ENCODE measurements at places on chromosomes 6 and 20.

DNA sequence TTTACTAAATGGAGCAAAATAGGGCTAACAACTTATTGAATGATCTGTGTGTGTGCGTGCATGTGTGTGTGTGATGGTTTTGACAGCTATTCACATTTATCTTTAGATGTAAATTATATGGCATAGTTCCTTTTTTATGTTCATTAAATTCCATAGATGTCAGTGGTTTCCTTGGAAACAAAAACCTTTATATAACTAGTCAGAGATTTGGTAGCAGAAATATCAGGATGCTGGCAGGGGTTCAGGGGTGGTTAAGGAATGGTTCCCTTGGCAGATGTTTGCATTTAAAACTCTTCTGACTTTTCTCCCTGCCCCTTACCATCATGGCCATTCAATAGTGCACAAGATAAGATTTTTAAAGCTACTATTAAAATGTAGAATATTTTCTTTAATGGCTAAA, 256.6 kb downstream of the PLCB1 start:
- DNase-seq, result no peak

DNA sequence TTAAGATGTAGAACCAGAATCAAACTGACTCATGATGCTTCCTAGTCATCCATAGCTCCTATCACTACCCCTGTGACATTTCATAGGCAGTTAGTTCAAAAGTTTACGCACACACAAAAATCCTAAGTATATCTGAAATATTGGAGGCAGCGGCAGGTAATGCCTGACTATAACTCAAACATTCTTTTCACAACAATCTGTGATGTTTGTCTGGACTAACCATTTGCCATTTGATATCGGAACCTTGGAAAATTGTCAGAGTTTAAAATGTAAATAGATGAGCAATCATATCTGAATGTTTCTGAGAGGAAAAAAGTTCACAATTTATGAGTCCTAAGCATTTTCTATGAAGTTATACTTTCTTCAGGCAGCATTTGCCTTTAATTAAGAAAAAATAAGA, 1078.2 kb downstream of the EPHA7 start:
- no peak for DNase-seq

DNA sequence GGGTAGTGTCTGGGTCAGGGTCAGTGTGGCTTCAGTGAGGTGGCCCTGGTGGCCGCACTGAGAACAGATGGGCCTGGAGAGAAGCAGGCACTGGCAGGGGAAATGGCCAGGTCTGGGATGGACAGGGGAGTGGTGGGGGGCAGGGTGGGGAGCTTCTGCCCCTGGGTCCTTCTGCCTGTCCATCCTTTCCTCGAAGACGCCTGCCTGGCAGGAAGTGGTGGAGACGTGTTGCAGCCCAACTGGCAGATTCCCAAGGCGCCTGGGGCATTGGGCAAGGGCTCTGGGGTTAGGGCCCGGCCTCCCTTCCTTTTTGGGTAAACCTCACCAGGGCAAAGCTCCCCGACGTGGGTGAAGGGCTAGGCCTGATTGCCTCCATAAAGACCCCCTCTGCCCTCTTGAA, 10.4 kb downstream of the SRC start:
- DNase-seq, result no peak

GRCh38 chr20:52275181-52275691, 83.7 kb upstream of the ZFP64 start:
- DNase-seq, result no peak

GRCh38 chr6:55937951-55938690, 62.7 kb upstream of the BMP5 start:
- no peak for DNase-seq

GRCh38 chr6:113632220-113632864, 224.8 kb upstream of the MARCKS start:
- DNase-seq, result peak; percentile 78

- DNase-seq, result no peak
Measured at GRCh38 chr6:15776458-15776980, 113.7 kb upstream of the DTNBP1 start.

GRCh38 chr6:44049163-44049988, 77.9 kb downstream of the MRPL14 start:
- DNase-seq, result no peak

DNA sequence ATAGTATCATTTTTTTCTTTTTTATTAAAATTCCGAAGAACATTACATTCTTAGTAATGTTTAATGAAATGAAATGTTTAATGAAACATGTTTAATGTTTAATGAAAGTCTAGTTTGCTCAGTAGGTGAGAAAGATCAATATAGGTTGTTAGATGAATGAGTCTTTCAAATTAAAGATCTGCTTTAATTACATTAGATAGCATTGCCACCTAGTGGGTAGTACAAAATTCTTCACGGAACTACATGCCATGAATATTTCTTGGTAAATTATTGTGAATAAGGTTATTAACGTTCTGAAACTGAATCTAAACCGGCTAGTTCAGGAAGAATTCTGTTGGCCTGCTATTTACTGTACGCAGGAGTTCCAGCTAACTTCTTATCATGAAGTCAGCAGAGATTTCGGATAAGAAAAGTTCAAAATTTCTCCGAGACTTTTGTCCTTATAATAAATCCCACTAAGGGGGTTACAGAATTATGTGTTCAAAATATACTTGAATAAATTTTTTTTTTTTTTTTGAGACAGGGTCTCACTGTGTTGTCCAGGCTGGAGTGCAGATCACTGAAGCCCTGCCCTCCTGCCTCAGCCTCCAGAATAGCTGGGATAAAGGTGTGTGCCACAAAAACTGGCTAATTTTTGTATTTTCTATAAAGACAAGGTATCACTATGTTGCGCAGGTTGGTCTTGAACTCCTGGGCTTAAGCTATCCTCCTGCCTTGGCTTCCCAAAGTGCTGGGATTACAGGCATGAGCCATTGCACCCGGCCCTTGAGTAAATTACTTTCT, 7.9 kb upstream of the GMNN start:
- no peak for DNase-seq

- no peak for DNase-seq
Measured at GRCh38 chr20:17875981-17876385, 92.6 kb downstream of the SNX5 start.

DNA sequence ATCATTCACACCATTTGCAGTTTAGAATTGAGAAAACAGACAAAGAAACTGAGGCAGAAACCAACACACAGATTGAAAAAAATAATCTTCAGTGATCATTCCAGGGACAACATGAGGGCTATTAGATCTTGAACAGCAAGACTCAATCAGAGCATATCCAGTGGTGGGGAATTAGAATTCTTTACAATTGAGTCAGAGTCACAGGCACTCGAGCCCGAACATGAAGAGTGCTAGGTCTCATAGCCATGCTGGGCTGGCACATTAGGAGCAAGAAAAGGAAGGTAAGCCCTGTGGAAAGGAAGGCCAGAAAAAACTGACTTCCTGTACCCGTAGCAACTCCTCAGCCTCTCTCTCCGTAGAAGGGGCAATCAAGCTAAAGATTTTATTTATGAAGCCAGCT, 419.9 kb downstream of the HAO1 start:
- DNase-seq, result no peak

DNA sequence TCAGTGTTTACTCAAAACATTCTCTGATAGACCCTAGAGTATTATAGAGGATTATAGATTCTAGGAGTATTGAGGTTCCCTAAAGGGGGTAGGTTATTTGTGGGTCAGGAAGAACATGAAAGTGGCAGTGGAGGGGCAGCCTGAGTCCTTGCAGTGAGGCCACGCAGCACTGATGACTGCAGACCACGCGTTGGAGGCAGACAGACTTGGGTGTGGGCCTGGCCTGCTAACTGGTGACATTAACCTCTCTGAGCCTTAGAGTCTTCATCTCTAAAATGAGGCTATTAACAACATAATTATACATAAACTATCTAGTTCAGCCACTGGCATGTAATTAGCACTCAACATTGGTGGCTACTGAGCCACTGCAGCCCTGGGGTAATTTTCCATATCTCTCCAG, 16.1 kb downstream of the MTCL3 start:
- no peak for DNase-seq

DNA sequence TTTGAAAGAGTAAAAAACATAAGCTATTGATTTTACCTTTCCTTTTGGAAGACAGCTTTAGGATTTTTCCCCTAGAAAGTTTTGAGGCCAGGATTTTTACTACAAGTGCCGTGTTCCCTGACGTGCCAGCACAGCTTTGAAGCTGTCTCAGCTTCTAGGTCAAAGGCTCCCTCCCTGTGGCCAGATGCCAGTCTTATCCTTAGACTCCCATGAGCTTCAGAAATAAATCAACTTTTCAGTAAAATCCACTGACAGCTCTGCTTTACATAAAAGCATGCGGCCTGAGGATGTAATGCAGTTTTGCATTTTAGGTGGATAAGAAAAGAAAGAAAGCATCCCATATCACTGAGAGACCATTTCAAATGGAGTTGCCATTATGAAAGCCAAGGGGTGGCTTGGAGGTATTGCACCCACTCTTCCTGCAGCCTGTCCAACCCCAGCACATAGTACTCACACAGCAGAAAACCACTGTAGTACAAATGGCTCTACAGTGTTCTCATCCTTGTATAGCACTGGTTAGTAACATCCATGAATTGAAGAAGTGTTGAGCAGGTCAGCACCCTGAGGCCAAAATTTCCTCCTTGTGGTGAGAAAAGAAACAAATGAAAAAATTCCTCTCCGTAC, 15.2 kb upstream of the ATXN1 start:
- DNase-seq, result no peak

DNA sequence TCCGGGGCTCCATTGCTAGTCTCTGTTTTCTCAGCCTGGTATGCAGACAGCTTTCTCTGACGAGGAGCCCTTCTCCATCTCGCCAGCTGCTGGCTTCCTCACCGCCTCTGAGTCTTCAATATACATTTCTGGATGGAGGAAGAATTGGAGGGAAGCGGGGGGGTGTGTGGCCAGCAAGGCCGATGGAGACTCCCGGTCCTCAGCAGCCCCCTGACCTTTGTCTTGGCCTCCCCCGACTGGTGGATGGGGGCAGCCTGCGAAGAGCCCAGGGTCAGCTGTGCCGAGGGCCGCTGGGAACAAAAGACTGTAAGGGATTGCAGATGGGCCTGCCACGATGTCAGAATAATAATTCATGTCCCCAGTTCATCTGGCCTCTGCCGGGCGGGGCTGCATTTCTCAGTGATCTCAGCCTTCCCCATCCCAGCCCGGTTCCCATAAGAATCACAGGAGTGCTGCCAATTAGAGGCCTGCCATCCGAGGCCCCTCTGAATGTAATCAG, 54.3 kb upstream of the STX16 start:
- no peak for DNase-seq
